ENCODE measurements at places on chromosomes 11 and 22. TPM values are rescaled to one million over a fixed set of nuclear protein-coding genes. Genes with fewer than 3 reads are reported as not detected.

MISFA gene
- total RNA-seq, result 1.5 TPM

DUSP8 gene
- 10.9 TPM for total RNA-seq

ZNF70 gene
- 11.4 TPM for total RNA-seq

SLC29A2 gene
- 2.8 TPM for total RNA-seq

FAM227A gene
- total RNA-seq, result 23.3 TPM

SEPTIN5 gene
- total RNA-seq, result 83.4 TPM

IRAG1 gene
- 21.2 TPM for total RNA-seq

NRXN2 gene
- total RNA-seq, result 83.9 TPM

PGAP2 gene
- 44.0 TPM for total RNA-seq

TIMP3 gene
- 237 TPM for total RNA-seq
